GM12891 (cell line): ENCODE measurements at places on chromosomes 12 and 14.

DNA sequence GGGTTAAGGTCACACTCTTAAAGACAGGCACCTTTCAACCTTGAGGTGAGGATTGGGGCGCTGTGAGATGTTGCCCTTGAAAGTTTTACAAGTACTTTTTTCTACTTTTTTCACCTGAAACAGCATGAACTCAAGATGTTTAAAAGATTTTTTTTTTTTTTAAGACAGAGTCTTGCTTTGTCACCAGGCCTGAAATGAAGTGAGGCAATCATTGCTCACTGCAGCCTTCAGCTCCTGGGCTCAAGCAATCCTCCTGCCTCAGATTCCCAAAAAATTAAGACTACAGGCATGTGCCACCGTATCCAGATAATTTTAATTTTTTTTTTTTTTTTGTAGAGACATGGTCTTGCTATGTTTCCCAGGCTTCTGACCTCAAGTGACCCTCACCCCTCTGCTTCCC lies 243.9 kb downstream of the DIO2 start:
- no peak for DNase-seq

DNA sequence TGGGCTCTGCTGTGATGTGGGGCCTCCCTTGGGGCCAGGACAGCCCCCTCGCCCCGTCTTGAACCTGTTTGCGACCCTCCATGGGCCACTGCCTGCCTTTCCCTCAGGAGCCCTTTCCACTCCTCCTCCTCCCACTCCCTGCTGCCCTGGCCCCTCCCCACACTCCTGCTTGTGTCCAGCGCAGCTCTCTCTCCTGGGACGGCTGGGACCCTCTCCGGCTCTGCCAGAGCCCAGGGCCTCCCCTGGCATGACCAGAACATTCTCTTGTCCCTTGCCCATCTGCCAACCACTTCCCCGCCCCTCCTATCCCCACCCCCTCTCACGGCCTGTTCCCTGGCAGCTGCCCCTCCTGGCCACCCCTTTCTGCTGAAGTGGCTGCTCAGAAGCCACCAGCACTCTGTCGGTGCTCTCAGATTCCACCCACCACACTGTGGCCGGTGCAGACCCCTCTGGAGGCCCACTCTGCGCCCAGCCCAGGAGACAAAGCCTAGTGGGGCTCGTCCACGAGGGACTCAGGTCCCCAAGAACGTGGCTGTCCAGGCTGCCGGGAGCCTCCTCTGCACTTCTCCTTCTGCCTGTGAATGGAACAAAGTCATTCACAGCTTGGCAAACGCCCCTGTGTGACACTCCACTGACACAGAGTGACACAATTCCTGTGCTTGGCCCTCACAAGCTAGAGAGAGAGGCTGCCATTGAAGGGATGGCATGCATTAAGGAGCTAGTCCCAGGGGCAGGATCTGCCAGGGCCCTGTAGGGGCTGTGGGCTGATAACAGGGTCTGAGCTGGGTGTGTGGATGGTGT lies 1.4 kb downstream of the ASPG start:
- DNase-seq: peak; percentile 17

DNA sequence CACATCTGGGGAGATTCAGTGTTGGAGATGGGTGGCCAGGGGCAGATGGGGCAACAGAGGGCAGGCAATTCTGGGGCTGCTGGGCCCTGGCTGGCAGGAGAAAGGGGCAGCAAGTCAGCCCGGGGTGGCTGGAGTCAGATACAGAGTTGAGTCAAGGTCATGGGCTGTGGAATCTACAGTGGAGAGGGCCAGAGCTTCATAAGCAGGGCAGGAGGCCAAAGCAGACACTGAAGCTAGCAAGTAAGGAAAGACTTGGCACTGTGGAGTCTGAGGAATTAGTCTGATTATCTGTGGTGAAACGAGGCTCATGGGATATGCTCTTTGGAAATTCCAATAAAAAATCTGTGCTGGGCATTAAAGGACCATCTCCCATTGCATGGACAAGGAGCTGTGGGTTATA lies 95.5 kb downstream of the TMX1 start:
- no peak for DNase-seq

- no peak for DNase-seq
Observed at GRCh38 chr12:70722584-70723343, 85.5 kb upstream of the PTPRB start.

DNA sequence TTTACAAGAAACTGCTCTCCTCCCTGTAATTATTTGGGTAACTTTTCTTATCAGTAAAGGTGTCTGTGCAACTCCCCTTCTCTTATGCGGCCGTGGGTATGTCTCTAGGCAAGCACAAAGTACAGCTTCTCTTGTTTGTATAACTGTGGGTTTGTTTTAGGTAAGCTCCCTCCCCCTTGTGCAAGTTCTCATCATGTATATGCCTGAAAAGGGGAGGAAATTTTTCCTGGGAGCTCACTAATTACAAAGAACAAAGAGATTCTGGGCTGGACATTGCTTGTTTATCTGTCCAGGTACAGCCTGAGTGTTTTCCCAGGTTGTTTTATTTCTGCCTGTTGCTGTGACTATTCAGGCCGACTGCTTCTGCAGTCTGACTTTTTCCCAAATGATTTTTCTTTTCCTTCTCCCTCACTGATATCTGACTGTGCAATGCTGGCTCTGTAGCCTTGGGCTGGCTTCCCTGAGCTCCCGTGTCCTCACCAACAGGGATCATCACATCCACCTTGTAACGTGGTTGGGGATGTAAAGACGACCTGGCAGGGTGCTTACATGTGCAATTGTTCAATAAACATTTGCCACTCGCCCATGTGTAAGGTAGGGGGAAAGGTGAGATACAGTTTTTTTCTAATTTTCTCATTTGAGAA lies 916.5 kb downstream of the AACS start:
- no peak for DNase-seq

- DNase-seq: no peak
Observed at GRCh38 chr12:82430541-82431145, 72.3 kb downstream of the METTL25 start.

- no peak for DNase-seq
Observed at GRCh38 chr12:95693689-95694088, 96.9 kb downstream of the NTN4 start.

GRCh38 chr12:92721656-92722055 lies 18.9 kb downstream of the PLEKHG7 start:
- DNase-seq: no peak

- DNase-seq: no peak
Observed at GRCh38 chr12:84969226-84969625, 56.6 kb upstream of the SLC6A15 start.

- DNase-seq: no peak
Observed at GRCh38 chr12:47813511-47814196, 6.0 kb downstream of the HDAC7 start.

DNA sequence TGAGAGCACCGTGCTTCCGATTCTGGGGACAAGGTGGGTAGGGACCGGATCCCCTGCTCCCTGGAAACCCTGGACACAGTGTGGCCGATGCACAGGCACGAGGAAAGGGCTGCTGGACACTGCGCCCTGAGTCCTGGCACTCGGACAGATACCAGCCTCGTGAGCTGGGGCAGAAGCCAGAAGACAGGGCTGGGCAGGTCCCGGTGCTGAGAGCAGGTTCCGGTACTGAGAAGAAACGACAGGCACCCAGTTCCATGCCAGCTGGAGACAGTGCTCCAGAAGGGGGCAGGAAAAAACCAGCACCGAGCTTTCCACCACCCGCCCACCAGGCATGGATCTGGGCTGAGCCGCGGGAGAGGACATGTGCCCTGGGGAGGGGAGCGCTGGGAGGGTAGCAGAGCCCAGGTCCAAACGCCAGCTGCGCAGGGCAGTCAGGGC lies 6.5 kb downstream of the XRCC3 start:
- DNase-seq: no peak

DNA sequence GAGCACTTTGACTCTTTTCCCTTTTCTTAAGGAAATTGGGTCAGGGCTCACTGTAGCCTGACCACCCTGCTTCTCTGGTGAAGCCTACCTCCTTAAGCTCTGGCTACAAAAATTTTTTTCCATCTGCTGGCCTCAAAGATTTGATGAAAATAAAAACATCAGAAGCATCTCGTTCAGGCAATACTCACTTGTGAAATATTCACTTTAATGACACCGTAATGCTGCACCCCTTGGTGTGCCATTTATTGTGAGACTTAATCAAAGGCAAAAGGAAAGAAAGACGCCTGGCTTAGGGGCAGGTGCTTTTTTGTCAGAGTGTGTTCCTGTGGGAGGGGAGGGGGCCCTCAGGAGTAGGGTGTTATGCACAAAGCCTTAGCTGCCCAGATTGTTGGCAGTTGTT lies 155.0 kb upstream of the TMPO start:
- no peak for DNase-seq

- no peak for DNase-seq
Observed at GRCh38 chr12:11706509-11707379, 57.3 kb downstream of the ETV6 start.

- DNase-seq: no peak
Observed at GRCh38 chr14:79383475-79383874, 827.8 kb downstream of the DIO2 start.

DNA sequence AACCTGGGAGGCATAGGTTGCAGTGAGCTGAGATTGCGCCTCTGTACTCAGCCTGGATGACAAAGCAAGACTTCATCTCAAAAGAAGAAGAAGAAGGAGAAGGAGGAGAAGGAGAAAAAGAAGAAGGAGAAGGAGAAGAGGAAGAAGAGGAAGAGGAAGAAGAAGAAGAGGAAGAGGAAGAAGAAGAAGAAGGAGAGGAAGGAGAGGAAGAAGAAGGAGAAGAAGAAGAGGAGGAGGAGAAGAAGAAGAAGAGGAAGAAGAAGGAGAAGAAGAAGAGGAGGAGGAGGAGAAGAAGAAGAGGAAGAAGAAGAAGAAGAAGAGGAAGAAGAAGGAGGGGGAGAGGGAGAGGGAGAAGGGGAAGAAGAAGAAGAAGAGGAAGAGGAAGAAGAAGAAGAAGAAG lies 12.9 kb upstream of the KRT8 start:
- DNase-seq: no peak

DNA sequence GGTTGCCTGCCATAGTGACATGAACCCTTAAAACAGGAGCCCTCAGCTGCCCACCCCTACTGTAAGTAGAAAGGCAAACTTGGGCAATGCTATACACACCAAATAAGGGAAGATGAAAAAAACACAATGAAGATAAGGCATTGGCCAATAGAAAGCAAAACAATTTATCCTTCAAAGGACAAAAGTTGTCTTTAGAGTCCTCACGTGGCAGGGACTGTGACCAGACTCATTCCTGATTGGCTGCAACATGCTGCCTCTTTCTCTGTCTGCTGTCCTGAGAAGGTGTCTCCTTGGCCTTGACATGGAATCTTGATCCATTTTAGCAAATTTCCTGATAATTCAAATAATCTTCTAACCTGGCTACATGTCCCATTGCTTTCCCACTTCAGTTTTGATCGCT lies 131.9 kb downstream of the GPR135 start:
- no peak for DNase-seq

DNA sequence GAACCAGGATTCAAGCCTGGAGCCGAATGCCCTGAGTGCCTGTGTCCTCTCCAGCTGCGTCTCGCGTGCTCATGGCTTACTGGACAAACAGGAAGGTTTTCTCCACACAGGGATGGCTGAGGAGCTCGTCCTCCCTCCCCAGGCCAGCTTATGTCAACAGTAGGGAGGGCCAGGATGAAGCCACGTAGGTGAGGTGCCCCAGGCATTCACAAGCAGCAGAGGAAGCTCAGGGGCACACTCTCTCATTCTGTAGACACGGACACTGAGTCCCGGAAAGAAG lies 49.3 kb downstream of the TRPV4 start:
- no peak for DNase-seq

GRCh38 chr12:52876372-52876771 lies 27.6 kb upstream of the KRT78 start:
- DNase-seq: no peak

DNA sequence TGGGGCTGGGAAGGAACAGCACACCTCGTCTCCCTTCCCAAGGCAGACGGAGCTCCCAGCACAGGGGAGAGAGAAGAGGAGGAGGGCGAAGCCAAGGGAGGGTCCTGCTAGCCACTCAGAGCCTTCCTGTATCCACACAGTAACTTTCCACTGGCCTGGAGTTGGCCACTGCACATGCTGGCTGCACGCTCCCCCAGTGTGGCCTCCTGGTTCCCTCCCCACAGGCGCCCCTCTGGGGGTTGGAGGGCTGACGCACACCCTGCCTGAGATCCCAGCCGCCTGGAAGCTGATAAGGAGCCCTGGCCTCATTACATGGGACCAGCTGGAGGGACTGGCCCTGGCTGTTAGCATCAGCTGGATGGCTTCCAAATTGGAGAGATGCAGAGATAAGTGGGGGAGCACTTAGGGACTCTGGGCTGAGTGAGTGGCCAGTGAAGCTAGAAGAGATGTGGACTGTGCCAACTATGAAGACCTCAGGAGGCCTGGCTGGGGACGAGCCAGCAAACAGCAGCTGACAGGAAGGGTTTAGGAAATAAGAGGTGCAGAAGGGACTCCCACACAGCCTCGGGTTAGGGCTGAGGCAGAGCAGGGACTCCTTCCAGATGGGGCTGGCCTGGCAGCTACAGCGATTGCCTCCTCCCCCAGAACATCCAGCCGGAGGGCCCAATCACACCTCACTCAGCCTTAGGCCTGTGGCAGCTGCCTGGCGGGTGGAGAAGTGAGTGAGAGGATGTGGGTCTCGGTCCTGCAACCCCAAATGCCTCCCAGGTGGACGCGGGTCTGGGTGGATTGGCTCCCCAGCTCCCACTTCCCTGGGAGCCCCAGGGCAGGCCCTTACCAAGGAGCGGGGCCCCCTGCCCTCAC lies 26.3 kb upstream of the BCDIN3D start:
- no peak for DNase-seq
